ENCODE measurements at places on chromosomes 4 and X. TPM values are rescaled to one million over a fixed set of nuclear protein-coding genes. Genes with fewer than 3 reads are reported as not detected.

- H3K36me3 ChIP-seq = no peaks in the 10 kb centered on the region
- H3K27me3 ChIP-seq = no peaks in the 10 kb centered on the region
- no peak overlapping the region for H3K4me3 ChIP-seq
- H3K4me1 ChIP-seq = no peaks in the 10 kb centered on the region
Observed at GRCh38 chrX:133608406-133608805, 193.1 kb upstream of the GPC4 start.

GRCh38 chr4:148643851-148644250 is 201.6 kb upstream of the NR3C2 start:
- DNase-seq = no peak
- H3K36me3 ChIP-seq = no peaks in the 10 kb centered on the region
- no peak overlapping the region for H3K4me3 ChIP-seq
- no peak overlapping the region for H3K27ac ChIP-seq
- no peaks in the 10 kb centered on the region for H3K4me1 ChIP-seq
- H3K27me3 ChIP-seq = no peaks in the 10 kb centered on the region

- no peak overlapping the region for H3K27ac ChIP-seq
- DNase-seq = no peak
- peaks cover 25% of the 10 kb centered on the region for H3K36me3 ChIP-seq
- no peaks in the 10 kb centered on the region for H3K27me3 ChIP-seq
- no peaks in the 10 kb centered on the region for H3K4me1 ChIP-seq
Observed at GRCh38 chrX:40721489-40722106, 13.7 kb downstream of the MED14 start.

DNA sequence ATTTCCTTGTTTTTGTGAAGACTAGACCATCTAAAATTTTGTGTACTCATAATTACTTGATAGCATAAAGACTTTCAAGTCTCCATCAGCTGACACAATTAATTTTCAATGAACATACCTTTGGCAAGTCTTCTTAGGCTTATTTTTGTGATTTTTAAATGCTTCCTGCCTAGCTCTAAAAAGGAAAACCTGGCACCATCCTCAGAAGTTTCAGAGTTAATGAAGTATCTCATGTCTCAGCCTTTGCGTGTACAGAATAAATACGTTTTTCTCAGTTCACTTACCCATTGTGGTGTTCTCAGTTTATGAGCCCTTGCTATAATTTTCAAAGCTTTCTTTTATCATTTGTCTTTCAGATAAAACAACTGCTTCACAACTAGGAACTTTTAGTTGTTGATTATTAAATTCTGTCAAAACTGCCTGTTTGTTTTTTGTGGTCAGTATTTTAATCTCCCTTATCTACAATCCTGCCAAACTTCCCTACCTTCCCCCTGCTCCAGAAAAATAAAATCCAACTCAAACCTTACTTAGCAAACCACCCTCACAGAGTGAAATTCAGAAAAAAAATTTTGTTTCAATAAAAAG is 21.6 kb downstream of the ADD1 start:
- peaks cover 67% of the 10 kb centered on the region for H3K4me1 ChIP-seq
- no peak for DNase-seq
- no peaks in the 10 kb centered on the region for H3K27me3 ChIP-seq
- no peak overlapping the region for H3K4me3 ChIP-seq

DNA sequence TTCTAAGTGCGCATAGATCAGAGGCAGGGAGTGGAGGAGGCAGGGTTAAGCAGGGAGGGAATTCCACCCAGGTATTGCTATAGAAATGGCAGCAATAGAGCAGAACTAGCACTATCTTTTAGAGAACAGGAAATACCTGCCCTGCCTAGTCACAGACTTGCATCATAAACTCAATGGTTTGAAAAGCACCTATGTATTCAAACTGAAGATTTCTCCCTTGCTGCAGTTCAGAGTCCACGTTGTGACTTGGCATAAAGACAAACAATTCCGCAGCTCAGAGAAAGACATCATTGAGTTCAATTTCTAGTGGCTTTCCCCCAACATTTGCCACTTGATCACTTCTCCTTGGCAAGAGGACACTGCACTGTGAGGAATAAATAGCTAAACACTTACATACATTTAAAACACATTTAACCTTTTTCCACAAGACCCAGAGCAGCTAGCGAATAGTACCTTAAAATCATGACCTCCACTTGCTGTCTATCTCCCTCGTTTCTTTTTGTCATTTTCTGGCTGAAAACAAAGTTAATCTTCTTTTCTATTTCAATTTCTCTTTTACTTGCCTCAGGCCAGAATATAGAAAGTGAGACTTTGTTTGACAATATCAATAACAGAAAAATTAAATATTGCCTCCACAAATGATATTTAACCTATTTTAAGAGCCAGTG is 42.4 kb downstream of the SLC7A11 start:
- no peaks in the 10 kb centered on the region for H3K36me3 ChIP-seq
- no peak overlapping the region for H3K27ac ChIP-seq
- no peak overlapping the region for H3K4me3 ChIP-seq

GRCh38 chr4:88621763-88622327 is 29.6 kb downstream of the HERC3 start:
- no peak for DNase-seq
- H3K27me3 ChIP-seq = no peaks in the 10 kb centered on the region
- H3K36me3 ChIP-seq = peaks cover 16% of the 10 kb centered on the region
- H3K4me1 ChIP-seq = peaks cover 22% of the 10 kb centered on the region

Gene CXCL11
- total RNA-seq = not detected

DNA sequence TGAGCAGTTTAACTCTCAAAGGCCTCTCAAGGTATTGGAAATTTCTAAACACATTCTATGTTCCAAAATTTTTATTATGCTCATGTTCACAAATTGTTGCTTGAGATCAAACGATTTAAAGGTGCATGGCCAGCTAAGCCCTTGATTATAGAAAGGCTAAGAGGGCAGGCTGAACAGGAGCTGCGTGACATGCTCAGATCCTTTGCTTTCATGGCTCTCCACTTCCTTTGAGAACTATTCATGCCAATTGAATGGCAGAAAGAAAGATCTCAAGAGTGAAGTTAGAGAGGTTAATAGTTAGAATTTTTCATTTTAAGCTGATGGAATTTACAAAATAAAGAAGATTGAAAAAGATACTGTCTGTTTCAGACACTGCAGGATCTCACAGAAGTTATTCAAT is 594 bp downstream of the LRIT3 start:
- no peak overlapping the region for H3K4me3 ChIP-seq
- no peaks in the 10 kb centered on the region for H3K36me3 ChIP-seq
- no peak for DNase-seq
- no peaks in the 10 kb centered on the region for H3K4me1 ChIP-seq
- no peaks in the 10 kb centered on the region for H3K27me3 ChIP-seq

DNA sequence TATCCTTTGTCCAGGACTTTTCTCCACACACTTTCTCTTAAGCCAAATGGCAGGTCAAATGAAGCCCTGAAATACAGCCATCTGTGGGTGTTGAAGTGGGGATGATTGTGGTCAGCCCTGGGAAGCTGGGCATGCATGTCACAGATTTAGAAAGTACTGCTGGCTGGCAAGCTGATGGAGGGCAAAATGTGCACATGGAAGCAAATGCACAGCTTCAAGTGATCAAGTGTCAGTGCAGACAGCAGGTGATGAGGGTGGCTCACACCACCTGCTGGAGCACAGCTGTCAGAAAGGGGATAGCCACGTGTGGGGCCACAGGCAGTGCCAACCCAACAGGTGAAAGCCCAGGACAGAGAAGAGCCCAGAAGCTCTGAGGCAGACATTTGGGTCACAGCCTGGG is 40.3 kb upstream of the ATXN3L start:
- no peak for DNase-seq
- H3K4me1 ChIP-seq = no peaks in the 10 kb centered on the region
- H3K27ac ChIP-seq = no peak overlapping the region
- H3K27me3 ChIP-seq = no peaks in the 10 kb centered on the region
- H3K36me3 ChIP-seq = no peaks in the 10 kb centered on the region

Gene HSFX2
- total RNA-seq = 1.9 TPM
